ENCODE measurements at places on chromosomes 11 and 22.

DNA sequence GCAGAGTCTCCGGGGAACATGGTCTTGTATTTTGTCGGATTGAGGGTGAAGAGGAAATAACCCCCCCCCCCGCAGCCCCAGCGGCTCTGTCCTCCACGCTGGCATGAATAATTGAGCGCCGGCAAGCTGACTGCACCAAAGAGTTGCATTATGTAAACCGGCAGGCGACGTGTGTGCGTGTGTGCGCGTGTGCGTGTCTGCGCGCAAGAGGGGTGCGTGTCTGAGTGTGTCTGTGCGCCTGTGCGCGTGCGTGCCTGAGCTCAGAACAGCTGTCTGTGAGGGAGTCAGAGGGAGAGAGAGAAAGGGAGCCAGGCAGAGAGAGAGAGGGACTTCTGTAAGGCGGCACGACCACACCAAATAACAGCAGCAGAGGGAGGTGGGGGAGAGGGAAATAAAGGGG lies 94.4 kb downstream of the SCN3B start:
- DNase-seq, result no peak

DNA sequence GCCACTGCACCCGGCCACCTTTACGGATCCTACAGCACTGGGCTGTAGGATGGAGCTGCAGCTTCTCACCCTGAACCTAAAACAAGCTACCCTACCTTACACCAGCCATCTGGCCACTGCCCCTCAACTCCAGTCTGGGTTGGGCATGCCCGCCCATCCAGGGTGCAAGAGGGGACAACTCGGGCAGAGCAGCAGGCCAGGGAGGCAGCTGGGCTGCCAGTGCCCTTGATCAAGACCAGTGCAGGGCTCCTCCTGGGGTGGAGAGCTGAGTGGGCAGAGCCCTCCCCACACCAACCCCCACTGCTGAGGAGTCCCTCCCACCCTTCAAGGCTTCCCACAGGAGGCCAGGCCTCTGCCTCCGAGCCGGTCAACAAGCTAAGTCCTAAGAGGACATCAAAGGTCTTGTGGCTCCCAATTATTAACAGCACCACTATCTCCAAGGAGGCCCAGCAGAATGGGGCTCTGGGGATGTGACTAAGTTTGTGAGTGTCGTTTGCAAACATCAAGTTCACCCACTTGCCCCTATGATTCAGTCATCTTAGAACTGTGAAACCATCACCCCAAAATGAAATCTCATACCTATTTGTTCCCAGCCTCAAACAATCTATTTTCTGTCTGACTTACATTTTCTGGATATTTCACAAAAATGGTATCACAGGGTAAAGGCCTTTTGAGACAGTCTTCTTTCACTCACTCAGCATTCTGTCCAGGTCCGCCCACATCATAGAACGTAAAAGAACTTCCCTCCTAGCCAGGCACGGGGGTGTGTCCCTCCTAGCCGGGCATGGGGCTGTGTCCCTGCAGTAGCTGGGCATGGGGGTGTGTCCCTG lies 11.0 kb downstream of the GATD1 start:
- no peak for DNase-seq

GRCh38 chr11:120978701-120979100 lies 45.2 kb upstream of the TBCEL start:
- DNase-seq, result no peak

- no peak for DNase-seq
Measured at GRCh38 chr11:96082936-96083335, 159.0 kb upstream of the MTMR2 start.

DNA sequence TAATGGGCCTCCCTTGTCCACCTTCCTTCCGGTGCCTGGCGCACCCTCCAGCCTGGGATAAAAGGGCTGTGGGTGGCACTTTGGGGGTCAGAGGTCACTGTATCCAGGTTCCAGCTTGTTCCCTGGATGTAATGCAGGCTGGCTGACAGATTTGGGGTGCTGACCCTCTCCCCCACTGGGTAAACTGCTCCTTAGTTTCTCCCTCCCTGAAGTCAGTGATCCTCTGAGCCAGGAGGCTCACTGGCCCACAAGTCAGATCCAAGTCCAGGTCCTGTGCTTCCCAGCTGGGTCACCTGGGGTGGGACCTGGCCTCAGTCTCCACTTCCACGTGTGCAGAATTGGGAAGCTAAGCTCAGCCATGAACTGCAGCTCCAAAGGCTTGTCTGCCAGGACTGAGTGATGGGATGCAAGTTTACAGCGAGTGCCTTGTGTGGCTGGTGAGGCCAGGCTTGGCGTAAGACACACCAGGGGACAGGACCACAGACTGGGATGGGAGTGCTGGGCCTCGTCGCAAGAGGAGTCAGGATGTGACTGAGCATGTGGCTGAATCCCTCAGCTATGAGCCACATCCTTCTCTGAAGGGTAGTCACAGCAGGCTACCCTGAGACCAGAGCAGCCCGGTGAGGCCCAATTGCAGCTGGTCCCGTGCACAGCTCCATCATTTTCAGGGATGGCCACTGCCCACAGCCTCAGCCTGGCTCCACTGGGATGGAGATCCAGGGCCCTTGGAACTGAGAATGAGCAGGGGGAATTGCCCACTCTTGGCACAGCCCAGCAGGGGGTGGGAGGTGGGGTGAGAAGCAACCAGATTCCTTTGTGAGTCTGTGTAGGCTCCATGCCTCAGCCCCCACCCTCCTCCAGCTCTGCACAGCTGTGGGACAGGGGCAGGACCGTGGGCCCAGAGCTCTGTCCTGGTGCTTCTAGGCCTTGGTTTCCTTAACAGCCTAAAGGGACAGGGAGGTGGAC lies 7.2 kb downstream of the SHISA8 start:
- no peak for DNase-seq

DNA sequence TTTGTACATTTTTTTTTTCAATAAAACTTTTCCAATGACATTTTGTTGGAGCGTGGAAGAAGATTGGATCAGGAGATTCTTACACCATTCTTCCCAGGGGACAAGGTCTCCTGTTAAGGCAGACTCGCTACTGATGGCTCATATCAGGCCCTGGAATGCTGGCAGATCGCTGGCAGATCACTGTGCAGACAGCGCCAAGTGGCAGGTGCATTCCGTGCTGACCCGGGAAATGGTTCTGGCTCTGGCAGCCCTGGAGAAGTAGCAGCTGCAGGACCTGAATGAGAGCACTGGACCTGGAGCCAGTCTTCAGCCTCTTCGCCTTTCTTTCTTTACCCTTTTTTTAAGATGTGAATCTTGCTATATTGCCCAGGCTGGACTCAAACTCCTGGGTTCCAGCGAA lies 10.7 kb downstream of the SERPINH1 start:
- no peak for DNase-seq

DNA sequence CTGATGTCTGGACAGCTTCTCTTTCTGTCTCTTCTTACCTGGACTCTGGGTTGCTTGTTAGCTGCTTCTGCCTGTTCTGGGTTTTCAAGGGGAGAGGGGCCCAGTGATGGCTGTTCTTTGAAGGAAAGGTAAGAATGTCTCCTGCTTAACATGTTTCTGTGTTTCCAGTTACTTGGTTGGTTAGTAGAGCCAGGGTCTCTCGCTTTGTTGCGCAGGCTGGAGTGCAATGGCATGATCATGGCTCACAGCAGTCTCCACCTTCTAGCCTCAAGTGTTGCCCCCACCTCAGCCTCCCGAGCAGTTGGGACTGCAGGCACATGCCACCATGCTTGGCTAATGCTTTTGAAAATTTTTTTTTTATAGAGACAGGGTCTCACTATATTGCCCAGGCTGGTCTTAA lies 126.6 kb downstream of the BCR start:
- no peak for DNase-seq

- no peak for DNase-seq
Measured at GRCh38 chr11:76700177-76701100, 29.9 kb upstream of the LRRC32 start.

DNA sequence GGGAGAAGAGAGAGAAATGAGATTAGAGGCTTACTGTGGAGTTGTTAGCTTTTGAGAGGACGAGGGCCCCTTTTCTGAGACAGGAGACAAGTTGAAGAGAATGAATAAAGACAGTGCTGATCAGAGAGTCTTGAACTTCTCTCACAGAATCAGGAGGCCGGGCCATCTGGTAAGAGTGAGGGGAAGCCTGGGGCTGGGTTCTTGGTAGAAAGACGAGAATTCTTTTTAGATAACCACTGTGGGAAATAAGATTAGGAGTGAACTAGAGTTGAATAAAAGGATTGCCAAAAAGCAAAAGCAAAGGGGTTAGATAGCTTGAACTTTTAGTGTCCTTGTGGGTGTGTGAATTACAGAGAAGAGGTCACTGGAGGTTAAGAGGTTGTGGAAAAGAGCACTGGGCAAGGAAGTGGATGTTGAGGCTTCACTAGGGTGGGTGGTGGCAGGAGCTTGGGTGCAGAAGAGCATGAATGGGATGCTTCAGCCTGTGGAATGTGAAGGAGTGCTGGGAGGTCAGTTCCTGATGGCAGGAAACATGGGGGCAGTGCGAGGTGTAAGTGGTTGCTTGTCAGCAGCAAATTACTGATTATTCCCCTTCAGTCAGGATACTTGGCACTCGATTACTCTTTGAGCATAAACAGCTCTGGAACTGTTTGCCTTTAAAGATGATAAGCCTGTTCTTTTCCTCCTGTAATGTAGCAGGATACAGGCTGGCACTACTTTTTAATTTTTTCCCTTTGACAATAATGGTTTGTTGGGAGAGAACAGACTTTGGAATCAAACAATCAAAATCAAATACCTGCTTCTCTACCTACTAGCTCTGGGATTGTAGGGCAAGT lies 98.3 kb downstream of the ARHGAP42 start:
- DNase-seq, result no peak

- DNase-seq, result no peak
Measured at GRCh38 chr11:75606099-75606498, 44.0 kb downstream of the SERPINH1 start.

GRCh38 chr11:61841636-61842527 lies 13.8 kb downstream of the FADS2 start:
- no peak for DNase-seq

GRCh38 chr11:75279273-75279672 lies 38.7 kb downstream of the TPBGL start:
- DNase-seq, result no peak

DNA sequence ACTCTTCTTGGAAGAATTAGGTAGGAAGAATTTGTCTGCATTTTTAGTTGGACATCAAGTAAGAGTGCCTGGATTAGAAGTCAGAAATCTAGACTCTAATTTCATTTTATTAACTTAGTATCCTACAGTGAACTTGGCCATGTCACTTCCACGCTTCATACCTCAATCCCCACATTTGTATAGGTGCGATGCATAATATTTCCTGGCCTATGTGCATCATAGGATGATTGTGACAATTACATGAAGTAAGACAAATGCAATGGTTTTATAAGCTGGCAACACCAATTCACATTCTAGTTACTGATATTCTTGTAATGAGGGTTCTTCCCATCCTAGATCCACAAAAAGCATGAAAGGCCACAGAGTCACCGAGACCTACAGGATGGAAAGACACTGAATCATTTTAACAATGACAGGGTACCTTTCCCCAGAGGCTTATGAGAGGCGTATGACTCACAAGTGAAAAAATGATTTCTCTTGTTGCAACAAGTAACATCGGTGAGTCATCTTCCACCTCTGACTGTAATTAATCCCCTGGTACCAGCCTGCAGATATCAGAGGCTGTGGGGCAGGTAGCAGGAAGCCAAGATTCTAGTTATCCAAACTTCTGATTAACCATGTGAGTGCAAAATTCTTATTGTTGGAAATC lies 56.0 kb upstream of the OR5AK2 start:
- DNase-seq, result no peak

- DNase-seq, result no peak
Measured at GRCh38 chr11:85769771-85770170, 41.2 kb downstream of the SYTL2 start.

GRCh38 chr22:36740716-36741115 lies 35.2 kb downstream of the IFT27 start:
- DNase-seq, result no peak

GRCh38 chr11:32333320-32333991 lies 101.9 kb downstream of the WT1 start:
- no peak for DNase-seq

GRCh38 chr11:102343809-102344208 lies 3.2 kb upstream of the BIRC2 start:
- no peak for DNase-seq

DNA sequence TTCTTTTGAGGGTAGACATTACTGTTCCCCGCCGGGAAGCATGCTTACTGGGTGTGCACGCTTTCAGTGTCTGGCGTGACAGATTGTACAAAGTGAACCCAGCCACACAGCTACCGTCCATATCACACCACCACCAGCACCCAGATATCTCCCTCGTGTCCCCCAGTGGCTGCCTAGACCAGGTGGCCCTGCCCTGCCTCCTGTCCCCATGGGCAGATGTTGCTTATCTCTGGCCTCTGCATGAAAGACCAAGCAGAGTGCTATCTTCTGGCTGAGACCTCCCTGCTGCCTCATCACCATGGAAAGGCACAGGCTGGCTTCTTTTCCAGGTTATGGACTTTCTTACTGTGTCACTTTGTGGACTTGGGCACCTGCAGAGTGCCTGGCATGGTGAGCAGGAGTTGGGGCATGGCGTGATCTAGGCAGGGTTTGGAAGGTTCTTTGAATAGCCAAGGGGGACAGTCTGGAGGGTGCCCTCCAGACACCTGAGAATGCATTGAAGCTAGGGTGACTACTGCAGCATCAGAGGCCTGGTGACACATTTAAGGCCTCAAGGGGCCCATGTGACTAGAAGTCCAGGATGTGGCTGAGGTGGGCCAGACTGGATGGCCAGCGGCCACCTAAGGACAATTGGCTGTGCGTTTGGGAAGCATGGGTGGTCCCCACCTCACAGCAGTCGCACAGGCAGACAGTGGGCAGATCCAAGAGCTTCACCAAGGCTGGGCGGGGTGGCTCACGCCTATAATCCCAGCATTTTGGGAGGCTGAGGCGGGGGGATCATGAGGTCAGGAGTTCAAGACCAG lies 4.7 kb downstream of the TANGO2 start:
- DNase-seq, result no peak

DNA sequence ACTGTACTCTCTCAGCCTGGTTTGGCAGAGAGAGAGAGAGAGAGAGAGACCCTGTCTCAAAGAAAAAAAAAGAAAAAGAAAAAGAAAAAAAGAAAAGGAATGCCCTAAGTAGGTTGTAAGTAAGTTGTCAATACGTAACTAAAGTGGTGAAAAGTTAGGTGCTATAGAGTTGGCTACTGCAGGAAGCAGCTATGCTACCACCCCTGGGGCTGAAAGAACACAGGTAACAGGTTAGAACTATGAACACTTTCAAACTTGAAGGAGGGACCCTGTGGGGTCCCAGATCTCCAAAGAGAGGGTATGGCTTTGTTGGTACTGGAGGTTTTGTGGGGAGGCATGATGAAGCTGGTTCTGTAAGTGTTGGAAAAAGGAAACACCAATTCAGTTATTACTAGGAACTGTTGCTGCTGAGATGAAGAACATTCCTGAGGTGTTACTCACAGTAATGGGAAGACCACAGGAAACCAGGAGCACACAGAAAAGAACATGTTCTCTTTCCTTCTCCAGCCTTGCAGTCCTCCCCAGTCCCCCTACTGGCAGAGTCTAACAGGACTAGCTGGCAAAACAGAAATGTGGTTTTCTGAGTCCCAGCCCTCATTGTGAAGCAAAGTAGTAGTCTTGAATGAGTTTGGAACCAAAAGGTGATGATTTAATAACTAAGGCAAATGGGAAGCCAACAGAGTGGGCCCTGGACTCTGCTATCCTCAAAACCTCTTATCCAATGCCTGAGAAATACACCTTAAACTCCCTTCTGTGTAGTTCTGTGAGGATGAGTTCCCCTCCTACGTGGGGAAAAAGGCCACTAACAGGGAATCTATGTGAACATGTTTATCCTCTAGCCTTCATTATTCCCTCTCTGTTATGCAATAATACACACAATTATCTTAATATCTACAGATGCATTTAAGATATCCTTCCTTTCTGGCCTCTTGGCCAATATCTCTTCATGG lies 427.0 kb upstream of the DDI1 start:
- DNase-seq, result no peak

All from stimulated activated CD4-positive, alpha-beta T cell treated with anti-CD3 and anti-CD28 coated beads, TNF-alpha, amount 100 ng/mL, for 24 hours (primary cell).